ENCODE measurements at places on chromosomes 4 and X.

DNA sequence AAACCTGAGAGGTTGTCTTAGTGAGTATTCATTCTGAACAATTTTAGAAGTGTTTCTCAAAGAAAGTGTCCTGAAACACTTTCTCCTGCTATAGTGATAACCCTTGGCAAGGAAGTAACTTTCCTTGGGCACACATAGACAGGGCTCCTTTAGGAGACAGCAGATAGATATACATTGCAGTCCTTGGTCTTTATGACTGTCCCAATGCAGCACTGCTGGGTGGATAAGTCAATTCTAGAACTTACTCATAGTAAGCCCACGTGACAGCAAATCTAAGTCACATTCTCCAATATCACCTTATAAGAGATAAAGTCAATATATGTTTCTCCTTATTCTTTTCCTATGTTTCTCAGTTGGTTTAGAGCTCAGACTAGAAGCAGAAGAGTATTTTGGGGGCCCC, 46.7 kb downstream of the GPRASP3 start:
- DNase-seq, result no peak

DNA sequence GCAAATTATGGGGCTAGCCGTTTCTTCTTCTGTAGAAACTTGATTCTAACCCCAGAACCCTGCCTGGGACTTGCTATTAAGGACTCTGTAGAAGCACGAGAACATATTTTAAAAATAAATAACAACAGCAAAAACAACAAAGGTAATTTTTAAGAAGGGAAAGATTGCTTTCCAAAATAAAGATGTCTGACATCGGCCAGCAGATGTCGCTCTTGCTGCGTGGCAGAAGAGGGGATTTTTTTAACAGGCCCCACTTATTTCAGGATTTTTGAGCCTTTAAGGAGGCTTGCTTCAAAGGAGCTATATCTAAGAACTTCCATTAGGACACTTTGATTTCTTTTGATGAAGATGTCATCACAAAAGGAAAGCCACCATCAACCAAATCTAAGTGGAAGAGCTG, 62.8 kb upstream of the EGFL6 start:
- no peak for DNase-seq

DNA sequence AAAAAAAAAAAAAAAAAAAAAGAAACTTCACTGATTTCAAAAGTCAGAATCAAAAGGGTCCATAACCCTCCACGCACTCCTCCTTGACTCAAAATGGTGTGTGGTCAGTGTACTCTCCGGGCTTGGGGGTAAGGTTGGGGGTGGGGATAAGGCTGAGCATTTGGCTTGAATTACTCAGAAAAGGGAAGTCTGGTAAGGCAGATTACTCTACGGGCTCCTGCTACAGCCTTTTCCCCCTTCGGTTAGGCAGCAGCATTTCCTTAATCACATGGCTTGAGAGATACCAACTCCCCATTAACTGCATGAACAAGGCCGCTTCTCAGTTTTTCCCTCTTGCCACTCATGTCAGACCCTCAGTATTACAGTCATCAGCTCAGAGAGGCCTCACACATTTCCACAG, 135.4 kb upstream of the DUSP21 start:
- DNase-seq, result no peak

GRCh38 chr4:108742451-108743420, 20.1 kb downstream of the ETNPPL start:
- DNase-seq, result no peak

GRCh38 chr4:61918987-61919386, 718.9 kb downstream of the ADGRL3 start:
- DNase-seq, result no peak

GRCh38 chr4:154838155-154838554, 57.1 kb downstream of the RBM46 start:
- DNase-seq, result no peak

DNA sequence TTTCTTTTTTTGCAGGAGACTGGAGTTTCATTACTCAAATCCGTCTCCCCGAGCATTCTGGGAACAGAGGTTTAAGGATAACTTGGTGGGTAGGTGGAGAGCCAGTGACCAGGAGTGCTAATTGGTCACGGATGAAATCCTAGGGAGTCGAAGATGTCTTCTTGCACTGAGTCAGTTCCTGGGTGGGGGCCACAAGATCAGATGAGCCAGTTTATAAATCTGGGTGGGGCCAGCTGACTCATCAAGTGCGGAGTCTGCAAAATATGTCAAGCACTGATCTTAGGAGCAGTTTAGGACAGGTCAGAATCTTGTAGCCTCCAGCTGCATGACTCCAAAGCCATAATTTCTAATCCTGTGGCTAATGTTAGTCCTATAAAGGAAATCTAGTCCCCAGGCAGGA, 741.3 kb downstream of the PCDH7 start:
- DNase-seq, result peak; percentile 19

DNA sequence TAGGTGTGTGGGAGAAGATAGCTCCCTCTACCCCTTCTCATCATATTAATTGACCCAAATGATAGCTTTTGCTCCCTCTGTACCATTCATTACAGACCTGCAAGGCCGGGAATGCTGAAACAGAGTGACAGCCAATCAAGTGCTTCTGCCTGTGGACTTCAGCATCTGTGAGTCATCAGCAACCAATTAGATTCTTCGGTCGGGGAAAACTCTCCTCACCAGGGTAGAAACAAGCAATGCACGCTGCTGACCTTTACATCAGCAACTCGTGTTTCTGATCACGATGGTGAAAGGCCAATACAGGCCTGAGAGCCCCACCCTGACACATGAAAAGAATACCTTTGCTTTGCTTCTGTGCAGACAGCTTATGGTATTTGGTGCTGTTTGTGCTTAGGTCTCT, 347.2 kb upstream of the DDX53 start:
- DNase-seq, result peak; percentile 32

DNA sequence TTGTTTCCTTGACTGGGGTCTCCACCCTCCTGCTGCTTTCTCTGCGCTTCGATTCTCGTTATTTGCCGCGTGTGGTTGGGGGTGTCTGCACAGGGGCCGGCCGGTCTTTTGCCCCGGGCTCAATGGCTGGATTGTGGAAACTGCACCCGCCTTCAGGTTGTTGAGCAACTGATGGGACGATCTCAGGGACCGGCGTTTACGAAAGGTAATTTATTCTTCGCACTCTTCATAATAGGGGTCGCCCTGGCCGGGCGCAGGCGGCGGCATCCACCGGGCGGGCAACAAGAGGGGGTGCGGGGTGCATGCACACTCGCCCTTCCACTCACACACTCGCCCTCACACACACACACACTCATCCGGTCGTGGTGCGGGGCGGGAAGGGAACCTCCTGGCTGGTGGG, 1.4 kb downstream of the ADGRL3 start:
- no peak for DNase-seq

DNA sequence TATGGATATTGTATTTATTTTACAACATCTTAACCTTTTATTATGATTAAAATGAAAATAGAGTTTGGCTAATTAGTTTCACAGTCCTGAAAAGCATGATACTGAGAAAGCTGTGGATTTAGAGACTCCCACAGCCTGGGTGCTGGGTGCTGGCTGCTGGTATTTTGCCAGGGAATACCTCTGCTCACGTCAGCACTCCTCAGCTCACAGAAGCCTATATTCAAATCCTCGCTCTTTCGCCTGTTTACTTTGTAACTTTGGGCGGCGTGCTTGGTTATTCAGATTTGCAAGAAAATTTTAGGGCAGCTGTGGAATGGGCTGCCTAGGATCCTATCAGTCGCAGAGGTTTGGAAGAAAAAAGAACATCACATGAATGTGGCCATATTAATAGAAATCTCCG, 261.8 kb downstream of the DCTD start:
- DNase-seq, result no peak

DNA sequence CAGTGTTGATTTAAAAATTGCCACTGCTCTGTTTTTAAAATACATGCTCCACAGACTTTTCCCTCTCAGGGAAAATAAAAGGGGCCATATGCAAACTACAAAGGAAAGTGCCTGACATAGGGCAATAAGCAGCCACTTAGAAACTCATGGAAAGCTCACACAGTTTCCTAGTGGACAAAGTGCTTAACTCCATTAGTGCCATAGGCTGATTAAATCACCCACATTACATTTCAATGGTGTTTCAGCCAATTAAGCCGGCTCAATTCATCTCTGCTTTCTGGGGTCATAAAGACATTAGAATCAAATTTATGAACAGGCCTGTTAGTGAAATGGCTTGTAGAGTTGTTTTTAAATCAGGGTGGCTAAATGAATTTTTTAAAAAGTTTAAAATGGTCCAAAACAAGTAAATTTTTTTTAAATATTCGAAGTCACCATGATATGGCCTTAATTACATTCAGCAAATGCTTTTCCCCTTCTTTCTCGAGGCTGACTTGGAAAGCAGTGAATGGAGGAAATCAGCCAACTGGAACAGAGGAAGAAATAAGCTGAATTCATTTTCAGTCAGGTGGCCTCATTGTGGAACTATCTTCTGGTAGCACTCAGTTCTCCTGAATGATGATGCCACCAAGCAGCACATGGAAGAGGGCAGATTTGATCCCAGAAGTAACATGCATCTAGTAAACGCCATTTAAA, 2305.1 kb upstream of the AGA start:
- DNase-seq, result no peak

GRCh38 chr4:108825737-108826136, 62.9 kb upstream of the ETNPPL start:
- DNase-seq, result no peak

DNA sequence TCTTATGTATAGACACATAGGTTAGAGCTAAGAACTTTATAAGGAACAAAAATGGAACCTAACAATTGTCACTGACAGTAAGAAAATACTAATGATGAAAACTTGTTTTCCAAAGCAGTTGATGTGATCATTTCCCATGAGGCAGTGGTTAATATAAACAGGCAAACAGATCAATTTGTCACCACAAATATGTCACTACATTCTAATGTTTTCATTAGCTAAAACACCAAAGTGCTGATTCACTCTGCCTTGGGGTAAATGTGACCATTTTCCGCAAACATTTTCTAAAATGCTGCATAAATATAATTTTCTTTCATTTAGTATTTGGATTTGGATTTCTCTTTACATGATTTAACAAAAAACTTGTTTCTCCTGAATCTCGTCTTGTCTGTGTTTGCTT, 408.9 kb upstream of the CTSO start:
- peak; percentile 41 for DNase-seq

GRCh38 chrX:53089224-53089842, 4.6 kb upstream of the KANTR start:
- DNase-seq, result no peak

DNA sequence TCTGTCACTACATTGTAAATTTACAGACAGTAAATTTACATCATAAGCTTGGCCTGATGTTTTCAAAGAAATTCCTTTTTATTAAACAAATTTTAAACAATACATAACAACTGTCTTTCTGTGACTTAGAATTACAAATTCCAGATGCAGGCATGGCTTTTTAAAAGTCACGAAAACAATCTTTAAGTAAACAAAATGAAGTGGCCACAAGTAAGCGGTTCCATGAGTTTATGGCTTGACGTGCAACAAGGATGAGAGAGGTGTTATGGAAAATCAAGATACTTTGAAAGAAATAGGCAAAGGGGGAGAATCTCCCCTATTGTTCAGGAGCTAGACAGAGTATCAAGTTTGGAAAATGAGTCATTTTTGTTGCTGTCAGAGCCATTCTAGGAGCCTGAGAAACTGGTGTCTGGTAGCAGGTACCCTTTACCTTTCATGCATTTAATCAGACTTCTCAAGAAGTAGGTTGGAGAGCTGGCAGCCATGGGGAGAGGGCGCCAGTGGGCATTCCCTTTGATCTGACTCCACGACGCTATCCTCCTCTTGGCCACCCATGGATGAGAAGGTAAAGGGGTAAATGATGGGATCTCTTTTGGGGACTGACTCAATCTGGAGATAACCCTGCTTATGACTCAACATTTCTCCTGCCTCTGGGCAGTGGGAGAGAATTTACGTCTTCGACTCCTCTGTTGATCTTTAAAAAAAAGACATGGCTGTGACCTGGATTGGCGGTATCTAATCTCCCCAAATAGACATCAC, 217.2 kb downstream of the SPRY1 start:
- no peak for DNase-seq

DNA sequence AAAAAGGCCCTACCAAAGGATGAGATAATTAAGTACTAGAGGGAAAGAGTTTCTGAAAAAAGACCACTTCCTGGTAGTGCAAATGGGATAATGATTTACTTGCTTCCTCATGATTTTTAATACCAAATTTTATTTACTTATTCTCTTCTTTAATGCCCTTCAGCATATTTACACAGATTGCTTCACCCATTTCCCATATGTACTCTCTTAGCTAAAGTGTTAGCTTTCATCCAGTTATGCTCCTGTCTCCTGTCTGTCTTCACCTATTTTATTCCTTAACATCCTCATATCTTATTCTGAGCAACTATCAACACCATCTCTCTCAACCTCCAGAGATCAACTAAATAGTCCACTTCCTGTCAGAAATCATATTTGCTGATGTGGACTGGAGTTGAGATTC, 183.2 kb upstream of the HS3ST1 start:
- no peak for DNase-seq

Data from epithelial cell of proximal tubule (primary cell).